ENCODE measurements at places on chromosomes 2 and 18.
A peak's percentile ranks its signal among the peaks of the same experiment; 100 is the strongest.

DNA sequence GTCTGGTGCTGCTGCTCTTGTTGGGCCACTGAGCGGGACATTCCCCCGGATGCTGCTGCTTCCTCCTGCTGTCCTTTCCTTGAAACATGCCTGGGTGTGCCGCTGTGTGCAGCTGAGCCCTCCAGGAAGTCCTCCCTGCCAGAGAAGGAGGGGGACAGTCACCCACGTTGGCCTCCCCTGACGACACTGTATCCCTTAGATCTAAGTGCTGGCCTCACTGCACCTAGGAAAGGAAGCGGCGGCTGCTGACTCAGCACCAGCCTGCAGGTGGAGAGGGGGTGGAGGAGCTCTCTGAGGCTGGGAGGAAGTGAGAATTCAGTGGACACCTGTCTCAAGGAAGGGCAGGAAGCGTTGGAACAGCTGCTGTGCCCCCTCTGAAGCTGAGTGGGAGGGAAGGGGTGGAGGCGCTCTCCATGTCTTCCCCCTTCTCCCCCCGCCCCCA, 239.8 kb downstream of the HAUS1 start:
- peak; percentile 22 for DNase-seq

DNA sequence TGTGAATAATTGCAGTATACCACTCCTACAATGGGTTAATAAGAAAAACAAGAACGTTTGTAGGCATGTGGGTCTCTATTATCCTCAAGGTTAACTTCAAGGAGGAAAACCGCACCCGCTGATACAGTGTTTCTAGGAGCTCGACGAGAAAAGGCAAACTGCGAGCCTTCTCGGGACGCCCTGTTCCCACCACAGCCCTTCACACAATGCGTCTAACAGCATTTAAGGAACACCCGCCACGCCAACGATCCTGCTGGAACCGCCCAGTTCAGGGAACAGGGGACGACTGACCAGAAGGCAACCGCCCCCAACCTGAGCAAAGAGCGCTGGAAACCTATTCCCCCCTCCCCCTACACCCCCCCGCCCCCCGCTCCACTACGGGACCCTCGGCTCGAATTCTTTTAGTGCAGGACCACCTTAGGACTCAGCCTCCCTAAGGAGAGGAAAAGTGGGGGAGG, 710 bp upstream of the TMSB10 start:
- no peak for DNase-seq

DNA sequence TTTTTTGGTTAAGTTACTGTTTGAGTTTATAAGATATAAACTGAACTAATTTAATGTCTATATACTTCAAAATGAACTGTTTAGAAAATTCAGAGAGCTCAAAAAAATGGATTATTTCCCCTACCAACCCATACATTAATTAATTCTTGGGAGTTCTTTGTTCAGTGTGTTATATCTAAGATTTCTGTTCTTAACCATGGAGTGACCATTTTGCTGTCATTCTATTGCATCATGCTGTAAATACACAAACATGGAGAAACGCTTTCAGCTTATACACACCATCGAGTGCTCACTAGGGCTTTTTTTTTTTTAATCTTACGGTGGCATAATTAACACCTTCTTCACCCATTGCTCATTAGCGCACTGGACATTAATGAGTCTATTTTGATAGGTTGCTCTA, 33.4 kb upstream of the TBR1 start:
- DNase-seq = no peak

DNA sequence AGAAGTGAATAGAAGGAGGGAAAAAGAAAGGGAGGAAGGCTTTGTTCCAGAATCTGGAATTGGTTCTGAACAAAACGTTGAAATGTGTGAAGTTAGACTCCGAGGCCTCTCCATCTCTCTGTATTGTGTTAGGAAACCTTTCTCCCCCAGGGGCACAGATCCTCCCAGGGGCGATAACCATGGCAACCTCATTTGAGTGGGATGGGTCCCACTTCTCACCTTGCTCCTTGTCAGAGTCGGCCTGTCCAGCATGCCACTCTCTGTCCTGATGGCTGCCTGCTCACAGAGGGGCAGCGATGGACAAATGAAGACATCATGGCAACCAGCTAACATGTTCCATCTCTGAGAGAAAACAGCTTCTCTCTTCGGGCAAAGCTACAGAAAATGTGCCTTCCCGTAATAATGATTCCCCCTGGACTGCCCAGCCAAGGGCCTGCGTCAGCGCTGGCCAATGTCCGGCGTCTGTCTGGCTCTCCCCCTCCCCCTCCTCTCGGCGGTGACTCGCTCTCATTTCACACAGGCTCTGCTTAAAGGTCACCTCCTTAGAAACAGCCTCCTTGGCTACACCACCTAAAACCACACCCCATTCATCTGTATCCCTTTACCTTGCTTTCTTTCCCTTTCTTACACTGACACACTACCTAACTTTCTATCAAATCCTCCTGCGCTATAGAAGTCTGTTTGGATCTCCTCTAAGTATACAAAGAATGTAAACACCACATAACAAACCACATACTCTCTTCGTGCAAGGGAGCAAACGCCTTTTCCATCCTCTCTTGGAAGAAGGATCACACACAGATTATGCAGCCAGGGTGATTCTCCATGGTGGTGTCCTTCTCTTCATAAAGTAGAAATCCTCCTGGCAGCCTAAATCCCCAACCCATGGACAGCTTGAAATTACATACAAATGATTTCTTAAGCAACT, 32.1 kb upstream of the TTC39C start:
- no peak for DNase-seq

GRCh38 chr18:75377926-75378325, 49.6 kb downstream of the SMIM21 start:
- DNase-seq = no peak

GRCh38 chr2:156001851-156002250, 330.7 kb downstream of the NR4A2 start:
- DNase-seq = no peak

GRCh38 chr2:4561196-4561595, 857.8 kb downstream of the DCDC2C start:
- DNase-seq = no peak

DNA sequence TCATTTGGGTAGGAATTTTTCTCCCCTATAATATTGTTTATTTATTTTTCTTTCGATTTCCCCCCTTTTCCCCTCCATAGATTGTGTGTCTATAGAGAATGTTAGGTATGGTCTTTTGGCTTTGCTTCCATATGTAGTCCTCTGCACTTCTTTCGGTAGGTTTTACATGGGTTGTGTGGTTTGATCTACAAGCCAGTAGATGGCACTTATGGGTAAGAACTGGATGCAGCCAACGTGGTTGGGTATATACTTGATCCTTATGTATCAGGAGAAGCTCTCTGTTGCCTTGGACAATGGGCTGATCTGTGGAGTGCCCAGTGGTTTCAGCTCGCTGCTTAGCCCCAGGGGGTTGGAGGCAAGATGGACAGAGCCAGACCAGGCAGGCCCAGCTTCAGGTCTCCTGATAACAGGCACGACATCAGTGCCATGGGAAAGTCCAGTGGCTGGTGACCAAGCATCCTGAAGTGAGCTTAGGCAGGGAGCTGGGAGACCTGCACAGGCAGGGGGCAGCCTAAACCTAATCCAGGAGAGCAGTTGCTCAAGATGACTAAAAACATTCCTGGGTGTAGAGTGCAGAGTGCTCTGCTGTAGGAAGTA, 488.3 kb downstream of the CCDC85A start:
- no peak for DNase-seq

DNA sequence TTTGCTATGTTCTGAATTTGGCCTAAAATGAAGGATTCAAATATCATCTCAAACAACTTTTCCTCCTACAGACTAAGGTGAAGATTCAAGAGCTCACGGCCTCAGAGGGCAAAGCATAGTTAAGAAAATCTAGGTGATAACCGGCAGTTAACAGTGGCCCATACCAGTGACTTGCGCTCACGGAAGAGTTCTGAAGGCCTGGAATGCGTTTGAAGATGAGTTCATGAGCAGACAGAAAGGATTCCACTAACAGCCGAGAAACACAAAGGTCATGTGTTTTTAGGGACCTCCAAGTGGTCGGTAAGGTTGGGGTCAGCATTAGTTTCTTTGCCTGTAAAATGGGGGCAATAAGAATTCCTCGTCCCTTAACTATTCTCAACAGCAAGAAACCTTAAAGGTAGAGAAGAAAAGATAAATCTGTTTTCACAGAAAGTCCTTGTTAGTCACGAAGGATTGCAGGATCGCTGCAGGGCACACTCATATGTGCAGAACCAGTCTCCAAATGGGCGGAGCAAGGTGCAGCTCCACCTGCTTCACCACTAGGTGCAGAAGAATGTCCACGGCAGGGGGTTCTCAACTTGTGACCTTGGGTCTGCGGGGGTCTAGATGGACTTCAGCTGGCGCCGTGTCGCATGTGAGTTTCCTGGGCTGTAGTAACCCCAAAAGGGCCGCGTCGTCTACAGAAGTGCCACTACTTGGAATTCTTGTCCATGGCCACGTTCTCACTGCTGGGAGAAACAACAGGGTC, 708 bp upstream of the RPIA start:
- peak; percentile 31 for DNase-seq

DNA sequence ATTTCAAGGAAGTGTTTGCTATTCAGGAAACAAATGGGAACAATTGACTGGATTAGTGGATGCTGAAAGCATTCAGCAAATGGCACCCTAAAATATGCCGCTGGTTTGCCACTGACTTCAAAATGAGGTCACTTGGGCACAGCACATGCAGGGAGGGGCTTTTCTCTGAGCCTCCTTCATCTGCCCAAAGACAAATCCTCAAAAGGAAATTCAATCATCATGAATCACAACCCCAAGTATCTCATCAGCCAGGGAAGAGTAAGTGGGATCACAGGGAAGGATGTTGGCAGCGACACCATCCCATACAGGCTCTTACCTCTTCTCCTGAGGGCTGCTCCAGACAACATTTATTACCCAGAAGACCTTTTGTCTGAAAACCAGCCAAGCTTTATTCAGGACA, 14.4 kb upstream of the SP140L start:
- no peak for DNase-seq

GRCh38 chr2:197191940-197192322, 118.6 kb downstream of the ANKRD44 start:
- DNase-seq = no peak

DNA sequence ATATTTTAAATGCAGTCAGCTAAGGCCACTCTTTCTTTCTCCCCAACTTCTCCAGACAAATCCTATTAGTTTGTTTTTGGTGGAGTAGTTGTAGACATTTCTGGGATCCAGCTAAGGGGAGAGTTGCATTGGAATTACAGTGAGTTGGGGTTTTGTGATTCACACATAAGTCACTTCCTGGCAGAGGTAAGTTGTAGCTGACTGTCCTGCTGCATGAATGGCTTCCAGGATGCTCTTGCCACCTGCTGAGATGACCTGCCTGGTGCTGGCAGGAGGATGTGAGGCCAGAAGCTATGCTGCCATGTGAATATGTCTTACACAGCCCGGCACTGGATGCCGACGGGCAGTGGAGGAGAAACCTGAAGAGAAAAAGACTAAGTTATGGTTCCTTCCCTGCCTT, 243.7 kb downstream of the TDRD15 start:
- DNase-seq = no peak

DNA sequence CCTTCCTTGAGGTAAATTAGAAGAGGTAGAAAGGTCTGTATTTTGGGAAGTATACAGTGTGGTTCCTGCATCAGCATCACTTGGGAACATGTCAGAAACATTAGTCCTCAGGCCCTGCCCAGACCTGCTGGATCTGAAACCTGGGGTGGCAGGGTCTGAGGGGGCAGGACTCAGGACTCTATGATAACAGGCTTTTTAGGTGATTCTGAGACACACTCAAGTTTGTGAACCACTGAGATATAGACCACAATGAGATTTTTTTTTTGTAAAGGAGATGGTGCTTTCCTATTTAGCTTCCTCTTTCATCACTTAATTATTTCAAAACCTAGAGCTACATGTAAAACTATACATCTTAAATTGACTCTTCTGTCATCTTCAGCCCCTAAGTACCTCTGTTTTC, 262.7 kb upstream of the SPOPL start:
- no peak for DNase-seq

GRCh38 chr2:69436938-69437750, at the start of gene NFU1:
TSS of gene NFU1 (minus strand) at chr2:69437435. CDS start at chr2:69437422, 13 bp downstream.
- DNase-seq = peak; percentile 67

GRCh38 chr18:47036298-47036874, 965 bp upstream of the ELOA2 start:
- no peak for DNase-seq

DNA sequence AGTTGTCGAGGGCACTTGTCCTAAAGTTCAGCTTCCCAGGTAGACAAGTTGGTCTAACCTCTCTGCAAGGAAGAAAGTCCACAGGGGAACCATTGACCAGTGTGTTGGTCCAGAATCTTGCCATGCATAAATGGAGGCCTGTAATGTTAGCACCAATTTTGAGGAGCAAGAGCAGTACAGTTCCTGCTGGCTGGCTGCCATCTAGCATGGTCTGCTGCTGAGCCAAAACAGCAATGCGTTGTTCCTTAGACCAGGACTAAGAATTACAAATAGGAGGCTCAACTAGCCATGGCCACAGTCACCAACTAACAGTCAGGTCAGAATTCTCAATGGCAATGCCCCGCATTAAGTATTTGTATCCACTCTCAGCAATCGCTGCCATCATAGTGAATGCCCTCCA, 72.8 kb upstream of the WIPF1 start:
- no peak for DNase-seq

- DNase-seq = no peak
These were observed 47.7 kb upstream of the NR4A2 start for GRCh38 chr2:156380117-156380645.

GRCh38 chr2:101076581-101076980, 74.5 kb downstream of the RPL31 start:
- DNase-seq = no peak

DNA sequence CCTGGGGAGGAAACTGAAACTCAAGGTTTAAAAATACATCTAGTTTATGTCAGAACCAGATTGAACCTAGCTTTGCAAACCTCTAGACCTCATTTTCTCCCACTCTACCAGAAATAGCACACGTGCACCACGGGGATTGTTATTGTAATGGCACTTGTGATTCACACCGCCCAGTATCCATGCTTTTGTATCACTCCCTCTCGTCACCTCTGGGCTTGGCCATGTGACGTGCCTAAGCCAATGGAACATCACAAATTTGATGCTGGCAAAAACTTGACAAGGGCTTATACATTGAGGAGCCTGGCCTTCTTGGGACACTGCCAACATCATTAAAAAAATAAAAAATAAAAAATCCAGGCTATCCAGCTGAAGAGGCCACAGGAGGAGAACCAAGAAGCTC, 495.8 kb upstream of the POU3F3 start:
- no peak for DNase-seq

DNA sequence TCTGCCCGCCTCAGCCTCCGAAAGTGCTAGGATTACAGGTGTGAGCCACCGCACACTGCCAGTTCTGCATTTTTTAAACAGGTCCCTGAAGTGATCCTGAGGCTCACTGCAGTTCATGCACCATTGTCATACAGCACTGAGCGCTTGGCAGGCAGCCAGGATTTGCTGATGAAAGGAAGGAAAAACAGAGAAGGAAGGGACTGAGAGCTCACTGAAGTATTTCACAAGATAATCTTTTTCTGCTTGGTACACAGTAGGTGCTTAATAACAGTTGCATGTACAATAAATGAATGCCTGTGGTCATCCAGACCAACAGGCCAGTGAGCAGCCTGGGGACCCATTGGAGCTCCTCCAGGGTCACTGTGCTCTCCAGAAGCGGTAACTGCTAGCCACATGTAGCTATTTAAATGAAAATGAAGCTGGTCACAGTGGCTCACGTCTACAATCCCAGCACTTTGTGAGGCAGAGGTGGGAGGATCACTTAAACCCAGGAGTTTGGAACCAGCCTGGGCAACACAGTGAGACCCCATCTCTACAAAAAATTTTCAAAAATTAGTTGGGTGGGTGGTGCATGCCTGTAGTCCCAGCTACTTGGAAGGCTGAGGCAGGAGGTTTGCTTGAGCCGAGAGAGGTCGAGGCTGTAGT, 33.1 kb upstream of the SMAD7 start:
- no peak for DNase-seq
